Retinal pigment epithelial cell (primary cell): ENCODE measurements at places on chromosomes 6 and 20.

GRCh38 chr6:35486005-35486925 is 10.6 kb downstream of the TEAD3 start:
- DNase-seq: no peak

- peak; percentile 88 for DNase-seq
These were observed 9.6 kb upstream of the CPNE5 start for GRCh38 chr6:36848658-36849441.

- DNase-seq: peak; percentile 25
These were observed 292.3 kb downstream of the RFPL4B start for GRCh38 chr6:112639391-112639831.

- DNase-seq: no peak
These were observed 10.1 kb upstream of the NXT1 start for GRCh38 chr20:23340524-23340923.

GRCh38 chr20:20549267-20549612 is 163.2 kb downstream of the RALGAPA2 start:
- DNase-seq: no peak

- DNase-seq: no peak
These were observed 238.1 kb upstream of the IRAK1BP1 start for GRCh38 chr6:78629154-78629721.

DNA sequence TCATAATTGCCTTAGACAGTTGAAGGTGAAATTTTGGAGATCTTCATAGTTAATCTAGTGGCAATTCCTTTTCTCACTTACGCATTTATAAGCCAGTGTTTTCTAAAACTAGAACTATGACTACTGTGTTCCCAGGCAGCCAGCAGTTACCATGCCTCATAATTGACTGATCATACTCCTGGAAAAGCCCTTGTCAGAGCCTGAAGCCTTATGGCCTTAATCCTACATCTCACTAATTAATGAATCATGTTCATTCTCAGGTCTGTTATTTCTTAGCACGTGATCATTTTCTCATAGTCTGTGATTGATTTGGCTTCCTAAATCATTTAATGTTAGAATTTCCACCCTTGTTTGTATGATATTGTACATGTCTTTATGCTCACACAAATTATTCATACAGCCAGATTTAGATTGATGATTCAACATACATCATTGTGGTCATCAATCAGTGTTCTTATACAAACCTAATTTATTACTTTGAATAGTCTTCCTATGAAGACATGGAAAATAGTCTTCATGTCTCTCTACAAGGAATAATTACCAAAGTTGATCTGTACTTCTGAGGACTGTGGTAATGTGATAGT is 132.6 kb upstream of the ASCC3 start:
- peak; percentile 76 for DNase-seq

DNA sequence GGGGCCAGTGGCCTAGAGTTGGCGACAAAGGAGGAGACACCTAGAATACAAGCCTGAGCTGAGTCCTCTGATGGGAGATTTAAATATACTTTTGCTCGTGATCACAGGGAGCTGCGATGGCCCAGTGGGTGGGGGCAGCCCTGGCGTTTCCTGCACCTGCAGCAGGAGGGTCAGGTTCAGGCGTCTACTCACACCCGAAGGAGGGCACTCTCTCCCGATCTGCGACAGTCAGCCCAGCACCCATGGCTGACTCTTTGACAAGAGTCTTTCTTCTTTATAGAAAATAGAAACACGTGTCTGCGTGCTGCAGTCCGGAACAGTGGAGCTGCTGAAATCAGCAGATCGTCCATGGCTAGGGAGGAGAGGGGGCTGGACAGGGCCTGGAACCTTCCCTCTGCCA is 338.2 kb downstream of the CDH4 start:
- no peak for DNase-seq

GRCh38 chr6:33967966-33968724 is 164.3 kb upstream of the MLN start:
- no peak for DNase-seq

- DNase-seq: no peak
These were observed 43.8 kb downstream of the PKIB start for GRCh38 chr6:122654012-122654411.

- no peak for DNase-seq
These were observed 151.0 kb downstream of the ZDHHC14 start for GRCh38 chr6:157531986-157532365.

GRCh38 chr6:157244175-157244574 is 79.1 kb downstream of the TMEM242 start:
- no peak for DNase-seq

- DNase-seq: no peak
These were observed 506.3 kb upstream of the IMPG1 start for GRCh38 chr6:76578746-76579145.

DNA sequence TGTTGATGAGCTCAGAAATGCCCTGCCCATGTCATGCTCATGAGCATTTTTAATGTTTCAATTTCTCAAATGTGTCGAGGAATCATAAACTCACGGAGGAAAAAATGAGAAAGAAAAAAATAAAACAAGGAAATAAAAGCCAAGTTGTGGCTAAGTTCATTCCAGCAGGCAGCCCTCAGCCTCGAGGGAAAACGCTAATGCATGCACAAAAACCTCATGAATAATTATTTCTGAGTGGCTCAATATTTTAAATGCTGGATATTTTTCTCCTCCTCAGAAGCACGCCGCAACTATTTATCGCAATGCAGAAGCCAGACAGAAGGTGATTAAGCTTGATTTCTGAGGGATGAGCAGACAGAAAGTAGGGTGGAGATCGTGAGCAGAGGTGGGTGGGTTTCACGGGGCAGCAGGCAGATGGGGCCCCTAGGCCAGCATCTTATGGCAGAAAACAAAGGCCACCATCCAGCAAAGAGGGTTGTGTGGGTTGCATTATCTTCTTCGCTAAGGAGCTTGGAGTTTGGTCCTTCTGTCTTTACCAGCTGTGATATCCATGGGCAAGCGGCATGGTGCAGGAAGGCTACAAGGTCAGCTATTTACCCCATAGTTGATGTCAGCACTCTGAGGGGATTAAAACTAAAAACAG is 151.5 kb upstream of the LRFN2 start:
- DNase-seq: no peak

GRCh38 chr6:130513770-130514169 is 148.0 kb downstream of the TMEM200A start:
- no peak for DNase-seq

DNA sequence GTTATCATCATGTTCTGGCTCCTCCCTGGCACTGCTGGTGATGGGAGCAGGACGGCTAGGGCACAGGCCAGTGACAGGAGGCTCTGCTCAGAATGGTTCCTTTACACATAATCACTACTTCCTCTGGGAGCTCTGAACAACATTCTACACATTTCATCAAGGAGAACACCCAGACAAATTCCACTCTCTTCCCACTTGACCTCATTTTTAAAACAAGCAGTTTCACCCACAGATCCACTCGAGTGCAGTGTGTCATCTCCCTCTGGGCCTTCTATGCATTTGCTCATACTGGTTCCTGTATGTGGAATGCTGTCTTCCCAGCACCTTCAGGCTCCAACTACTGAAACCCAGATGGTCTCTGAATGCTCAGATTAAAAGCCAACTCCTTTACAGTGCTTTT is 84.8 kb downstream of the ELOVL5 start:
- DNase-seq: no peak

GRCh38 chr20:38049800-38050199 is 16.3 kb downstream of the RPRD1B start:
- DNase-seq: no peak

GRCh38 chr20:34798871-34799270 is 26.6 kb downstream of the NCOA6 start:
- DNase-seq: no peak

DNA sequence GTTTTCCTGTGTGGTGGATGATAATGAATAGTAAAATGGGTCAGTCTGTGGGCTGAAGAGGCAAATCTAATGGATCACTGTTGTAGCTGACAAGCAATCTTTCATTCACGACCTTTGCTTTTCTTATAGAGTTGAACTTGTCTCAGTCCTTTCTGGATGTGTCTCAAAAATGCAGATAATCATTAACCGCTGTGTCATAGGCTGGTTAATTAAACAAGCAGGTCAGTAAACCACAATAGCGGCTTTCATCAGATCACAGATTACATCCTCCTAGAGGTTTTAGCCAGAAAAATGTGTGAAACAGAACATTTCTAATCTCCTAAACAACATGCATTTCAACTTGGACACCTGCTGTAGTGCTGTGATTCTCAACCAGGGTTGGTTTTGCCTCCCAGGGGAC is 2.5 kb upstream of the METTL24 start:
- DNase-seq: no peak

DNA sequence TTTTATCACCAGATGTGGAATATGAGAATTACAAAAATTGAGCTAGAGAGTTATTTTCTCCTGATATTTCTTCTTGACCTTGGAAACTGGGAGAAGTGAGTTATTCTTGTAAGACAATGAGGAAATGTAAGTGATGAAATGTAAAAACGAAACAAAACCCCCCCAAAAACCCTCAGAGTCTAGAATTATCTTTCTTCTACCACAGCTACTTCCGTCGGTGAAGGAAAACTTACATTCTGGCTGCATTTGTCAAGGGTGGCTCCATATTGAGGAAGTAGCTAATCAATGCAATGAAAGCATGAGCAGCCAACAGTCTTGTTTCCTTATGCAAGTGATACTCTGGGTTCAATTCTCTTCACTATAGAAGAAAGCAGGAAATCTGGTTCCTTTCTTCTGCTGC is 661.7 kb upstream of the CITED2 start:
- DNase-seq: no peak

DNA sequence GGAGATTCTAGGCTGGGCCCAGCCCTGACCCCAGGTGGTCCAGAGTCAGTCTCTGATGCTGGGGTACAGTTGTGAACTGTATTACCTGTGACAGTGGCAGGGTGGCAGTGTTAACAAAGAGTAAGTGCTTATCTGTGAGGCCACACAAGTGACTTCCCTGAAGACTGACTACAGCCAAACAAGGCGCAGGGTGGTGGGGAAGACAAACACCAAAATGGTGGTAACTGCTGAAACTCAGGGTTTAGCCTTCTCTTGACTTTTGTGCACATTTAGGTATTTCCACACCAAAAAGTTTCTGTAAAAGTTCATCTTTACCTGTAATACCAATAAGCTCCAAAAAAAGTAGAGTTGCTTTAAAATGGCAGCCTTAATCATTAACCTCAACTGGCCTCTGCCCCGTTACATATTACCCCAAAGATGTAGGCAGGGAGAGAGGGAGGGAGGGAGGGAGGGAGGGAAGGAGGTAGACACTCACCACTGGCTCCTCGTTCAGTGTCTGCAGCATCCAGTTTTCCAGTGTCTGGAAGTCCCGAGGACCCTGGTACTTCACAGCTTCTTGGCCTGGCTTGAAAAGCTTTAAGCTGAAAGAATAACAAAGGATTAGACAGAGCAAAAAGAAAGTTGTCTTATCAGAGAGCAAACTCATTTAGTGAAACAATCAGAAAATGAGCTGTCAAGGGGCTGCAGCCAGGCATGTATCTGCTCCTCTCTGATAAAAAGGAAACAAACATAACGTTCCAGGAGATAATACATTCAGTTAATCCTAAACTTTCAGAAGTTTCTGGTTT is 11.3 kb downstream of the TXNDC5 start:
- no peak for DNase-seq

DNA sequence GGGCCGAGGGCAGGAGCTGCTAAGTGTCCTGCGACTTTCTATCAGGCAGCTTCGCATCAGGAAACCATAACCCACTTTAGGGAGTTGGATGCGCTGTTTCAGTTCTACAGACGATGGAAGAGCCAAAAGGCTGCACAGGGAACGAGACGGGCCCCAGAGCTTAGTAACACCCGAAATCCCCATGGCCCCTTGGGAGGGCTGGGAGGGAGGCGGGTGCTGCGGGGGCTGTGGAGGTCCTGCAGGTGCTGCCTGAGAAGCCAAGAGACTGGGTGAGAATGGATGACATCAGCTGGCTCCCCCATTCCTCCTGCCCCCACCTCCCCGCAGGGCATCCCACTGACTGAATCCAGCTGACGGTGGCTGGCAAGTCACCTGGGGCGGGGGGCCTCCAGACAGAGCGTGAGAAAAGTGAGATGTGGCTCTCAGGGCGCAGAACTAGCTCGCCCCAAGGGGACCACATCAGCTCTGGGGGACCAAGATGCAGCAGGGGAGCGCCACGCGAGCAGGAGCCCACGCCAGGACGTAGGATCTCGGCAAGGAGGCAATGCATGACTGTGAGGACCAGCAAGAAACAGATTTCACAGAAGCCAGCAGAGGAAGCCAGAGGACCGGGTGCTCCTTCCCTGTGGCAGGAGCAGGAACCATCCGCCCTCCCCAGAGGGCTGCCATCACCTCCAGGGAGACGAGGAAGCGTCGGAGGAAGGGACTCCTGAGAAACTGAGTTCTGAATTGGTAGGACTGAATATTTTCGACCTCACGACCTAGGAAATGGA is 36.8 kb downstream of the PNLDC1 start:
- DNase-seq: no peak

DNA sequence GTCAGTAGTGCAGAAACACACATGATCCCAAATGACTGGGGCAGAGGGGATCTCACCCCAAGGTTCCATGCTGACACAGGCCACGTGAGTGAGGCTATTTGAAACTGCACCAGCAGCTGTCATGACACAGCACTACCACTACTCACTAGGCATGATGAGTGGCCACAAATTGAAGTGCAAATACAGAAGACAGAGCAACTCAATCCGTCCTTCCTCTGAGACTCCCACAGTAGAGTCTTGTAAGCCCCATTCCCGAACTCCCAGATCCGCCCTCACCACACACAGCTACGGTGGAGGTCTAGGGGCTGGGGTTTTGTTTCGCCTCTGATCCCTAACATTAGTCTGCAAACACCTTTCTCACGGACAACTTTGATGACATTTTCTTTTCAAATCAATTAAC is 113.3 kb upstream of the NUP153 start:
- no peak for DNase-seq

- DNase-seq: no peak
These were observed 725 bp downstream of the OSER1 start for GRCh38 chr20:44209686-44210405.

GRCh38 chr20:59003836-59004492 is 3.1 kb downstream of the CTSZ start:
- no peak for DNase-seq

DNA sequence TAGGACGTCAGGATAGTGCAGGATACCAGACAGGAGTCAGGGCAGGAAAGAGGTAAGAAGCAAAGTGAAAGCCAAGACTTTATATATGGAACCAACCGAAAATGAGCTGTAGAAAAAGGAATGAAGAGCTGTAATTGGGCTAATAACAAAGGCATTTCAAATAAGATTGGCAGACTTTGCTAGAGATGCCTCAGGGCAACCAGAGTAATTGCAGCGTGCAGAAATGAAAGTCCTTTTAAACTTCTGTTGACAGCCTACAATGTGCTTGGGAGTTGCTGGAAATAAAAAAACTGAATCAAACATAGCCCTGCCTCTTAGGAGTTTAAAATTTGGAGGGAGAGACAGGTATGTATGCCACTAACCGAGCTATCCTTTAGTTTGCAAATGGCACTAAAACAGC is 56.4 kb upstream of the NKX2-4 start:
- no peak for DNase-seq
